Activated T-helper 2 cell treated with anti-CD3 and anti-CD28 coated beads, Interferon-gamma antibody, Interleukin-2, Interleukin-4, amounts not matched to agents 10 μg/mL and 5 μg/mL and 100 μg/mL, durations not matched to agents 14 hours and 24 hours and 36 hours (primary cell): ENCODE measurements at places on chromosomes 3 and 15.

- peaks cover under 1% of the 10 kb centered on the region for H3K4me1 ChIP-seq
- H3K27ac ChIP-seq: no peak overlapping the region
Observed at GRCh38 chr15:80844011-80844732, 65.0 kb downstream of the CEMIP start.

DNA sequence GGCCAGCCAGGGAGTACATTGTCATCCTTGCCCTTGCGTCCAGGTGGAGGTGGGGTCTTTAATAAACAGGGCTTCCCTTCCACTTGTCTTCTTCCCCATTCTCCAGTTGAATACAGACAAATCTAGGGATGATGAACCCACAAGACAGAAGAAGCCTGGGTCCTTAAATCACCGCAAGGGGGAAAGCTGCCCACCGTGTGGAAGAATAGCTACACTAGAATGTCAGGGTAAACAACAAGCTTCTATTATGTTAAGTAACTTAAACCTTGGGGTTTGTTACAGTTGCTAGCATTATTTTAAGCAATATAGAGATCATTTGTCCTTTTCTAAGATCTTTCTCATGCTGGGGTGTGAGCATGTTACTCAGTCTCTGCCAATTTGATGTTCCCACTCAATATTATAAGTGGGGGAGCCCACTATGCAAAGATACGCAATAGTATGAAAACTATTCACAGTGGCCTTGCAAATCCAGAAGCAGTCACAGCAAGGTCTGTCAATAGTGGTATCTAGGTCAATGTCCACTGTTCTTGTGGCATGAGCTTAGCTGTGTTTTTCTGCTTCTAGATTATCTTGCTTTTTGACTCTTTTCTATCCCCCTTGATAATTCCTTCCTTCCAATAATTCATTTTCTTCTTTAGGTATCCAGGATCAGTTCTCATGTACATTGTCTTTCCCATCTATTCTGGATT is 12.0 kb upstream of the PCCB start:
- peaks cover 29% of the 10 kb centered on the region for H3K27me3 ChIP-seq
- H3K27ac ChIP-seq: no peak overlapping the region
- H3K4me3 ChIP-seq: no peak overlapping the region
- H3K36me3 ChIP-seq: no peaks in the 10 kb centered on the region
- no peak for DNase-seq
- H3K4me1 ChIP-seq: no peaks in the 10 kb centered on the region

DNA sequence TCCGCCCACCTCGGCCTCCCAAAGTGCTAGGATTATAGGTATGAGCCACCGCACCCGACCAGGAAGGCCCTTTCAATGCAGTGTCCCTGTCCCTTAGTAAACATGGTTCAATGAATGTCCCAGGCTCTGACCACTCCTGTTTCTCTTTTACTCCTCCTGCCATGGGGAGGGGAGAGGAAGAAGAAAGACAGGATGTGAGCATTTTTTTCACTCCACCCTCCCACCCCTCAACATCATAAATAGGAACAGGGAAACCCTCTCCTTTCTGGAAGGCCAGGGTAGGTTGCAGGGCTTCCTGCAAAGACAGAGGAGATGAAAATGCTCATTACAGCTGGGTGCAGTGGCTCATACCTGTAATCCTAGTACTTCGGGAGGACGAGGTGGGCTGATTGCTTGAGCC is 7.5 kb upstream of the TATDN2 start:
- H3K36me3 ChIP-seq: peaks cover 67% of the 10 kb centered on the region
- DNase-seq: no peak
- H3K27ac ChIP-seq: peak overlapping the region; percentile 55
- H3K4me1 ChIP-seq: peaks cover 55% of the 10 kb centered on the region
- no peaks in the 10 kb centered on the region for H3K27me3 ChIP-seq
- H3K4me3 ChIP-seq: no peak overlapping the region

DNA sequence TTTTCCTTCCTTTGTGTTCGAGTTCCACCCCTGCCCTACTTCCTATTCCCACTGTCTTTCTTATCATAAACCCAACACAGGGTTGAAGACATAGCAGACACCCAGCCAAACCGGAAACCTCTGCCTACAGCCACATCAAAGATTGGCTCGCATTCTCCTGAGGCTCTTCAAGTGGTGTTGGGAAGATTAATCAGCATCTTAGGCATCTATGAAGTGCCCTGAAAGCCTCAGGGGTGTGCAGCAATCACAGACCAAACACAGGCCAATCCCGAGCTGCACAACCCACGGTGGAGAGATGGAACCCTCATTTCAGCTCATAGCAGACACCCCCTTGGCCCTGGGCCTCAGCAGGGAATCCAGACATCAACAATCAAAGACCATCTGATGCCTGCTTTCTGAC is 255.9 kb downstream of the XXYLT1 start:
- H3K4me3 ChIP-seq: no peak overlapping the region
- H3K4me1 ChIP-seq: peaks cover 4% of the 10 kb centered on the region
- no peak overlapping the region for H3K27ac ChIP-seq
- DNase-seq: no peak
- H3K36me3 ChIP-seq: no peaks in the 10 kb centered on the region

GRCh38 chr3:73796382-73796781 is 171.6 kb upstream of the PDZRN3 start:
- H3K27ac ChIP-seq: no peak overlapping the region
- H3K27me3 ChIP-seq: no peaks in the 10 kb centered on the region
- no peaks in the 10 kb centered on the region for H3K36me3 ChIP-seq
- DNase-seq: no peak
